ENCODE measurements at places on chromosomes 2 and 18.

DNA sequence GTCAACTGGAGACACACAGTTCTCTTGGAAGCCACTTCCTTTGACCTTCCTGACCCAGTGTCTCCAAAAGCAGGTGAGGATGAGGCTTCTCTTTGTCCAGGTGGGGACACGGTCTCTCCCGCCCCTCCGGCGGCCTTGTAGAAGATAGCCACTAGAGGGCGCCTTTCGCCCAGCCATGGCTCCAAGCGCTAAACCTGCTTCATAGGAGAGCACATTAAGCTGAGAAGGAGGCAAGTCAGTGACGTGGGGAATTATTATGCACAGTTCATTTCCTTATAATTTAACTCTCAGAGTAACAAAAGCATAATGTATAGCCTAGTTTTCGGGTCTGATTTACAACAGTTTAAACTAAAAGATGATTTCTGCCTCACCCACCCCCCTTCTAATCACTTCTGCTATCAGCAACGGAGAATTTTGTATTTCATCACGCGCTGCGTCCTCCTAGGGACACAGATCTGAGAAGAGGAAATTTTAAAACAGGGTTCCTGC is 208.7 kb downstream of the ICOS start:
- no peak for DNase-seq

- no peak for DNase-seq
These were observed 148.0 kb upstream of the SMAD2 start for GRCh38 chr18:48078448-48078847.

DNA sequence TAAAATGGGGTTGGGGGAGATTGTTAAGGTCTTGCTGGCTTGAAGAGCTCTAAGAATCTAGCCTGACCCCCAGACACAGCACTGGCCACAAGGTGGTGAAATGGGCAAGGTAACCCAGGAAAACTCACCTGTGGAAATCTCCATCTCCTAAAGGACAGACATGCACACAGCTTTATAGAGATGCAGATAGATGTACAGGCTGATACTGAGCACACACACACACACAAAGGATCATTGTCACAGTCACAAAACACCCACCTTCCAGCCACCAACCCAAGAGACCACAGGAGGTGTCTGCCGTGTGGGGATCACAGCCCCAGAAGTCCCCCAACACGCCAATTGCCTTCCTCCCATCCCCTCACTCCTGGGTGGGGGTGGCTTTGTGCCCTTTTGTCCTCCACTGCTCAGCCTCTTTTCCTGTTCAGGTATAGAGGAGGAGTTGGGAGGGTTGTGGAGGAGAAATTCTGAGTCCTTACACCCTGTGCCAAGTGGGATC is 3.2 kb upstream of the CYP26B1 start:
- DNase-seq = no peak

DNA sequence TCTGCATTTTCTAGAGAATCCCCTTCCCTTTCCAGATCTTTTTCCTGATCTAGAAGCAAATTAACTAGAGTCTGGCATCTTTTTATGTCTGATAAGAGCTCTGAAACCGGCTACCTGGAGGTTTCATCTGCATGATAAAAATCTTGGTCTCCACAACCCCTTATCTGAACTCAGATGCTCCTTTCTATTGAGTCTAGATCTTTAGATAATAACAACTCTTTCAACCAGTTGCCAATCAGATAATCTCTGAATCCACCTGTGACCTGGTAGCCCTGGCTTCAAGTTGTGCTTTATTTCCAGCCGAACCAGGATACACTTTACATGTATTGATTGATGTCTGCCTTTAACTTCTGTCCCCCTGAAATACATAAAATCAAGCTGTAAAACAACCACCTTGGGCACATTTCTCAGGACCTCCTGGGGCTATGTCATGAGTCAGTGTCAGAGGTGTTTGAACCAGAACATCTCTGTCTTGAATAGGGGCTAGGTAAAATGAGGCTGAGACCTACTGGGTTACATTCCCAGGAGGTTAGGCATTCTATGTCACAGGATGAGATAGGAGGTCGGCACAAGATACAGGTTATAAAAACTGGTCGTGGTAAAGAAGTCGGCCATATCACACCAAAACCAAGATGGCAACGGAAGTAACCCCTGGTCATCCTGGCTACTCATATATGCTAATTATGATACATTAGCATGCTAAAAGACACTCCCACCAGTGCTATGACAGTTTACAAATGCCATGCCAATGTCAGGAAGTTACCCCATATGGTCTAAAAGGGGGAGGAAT is 20.8 kb downstream of the RALBP1 start:
- DNase-seq = no peak

DNA sequence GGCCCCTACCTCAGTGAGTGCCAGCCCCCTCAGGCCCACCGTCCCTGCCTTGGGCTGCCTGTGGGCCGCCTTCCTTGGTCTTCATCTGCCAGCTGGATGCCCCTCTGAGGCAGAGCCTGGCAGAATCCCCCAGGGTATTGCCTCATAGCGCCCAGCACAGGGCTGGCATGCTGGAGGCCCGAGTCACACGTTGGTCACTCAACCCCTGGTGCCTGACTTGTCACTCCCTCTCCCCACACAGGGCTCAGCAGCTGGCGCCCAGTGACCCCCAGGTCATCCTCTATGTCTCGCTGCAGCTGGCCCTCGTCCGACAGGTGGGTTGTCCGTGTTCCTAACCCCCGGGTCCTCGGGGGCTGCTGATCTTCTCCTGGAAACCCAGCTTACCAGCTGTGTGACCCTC is 108.4 kb upstream of the MCFD2 start:
- DNase-seq = no peak

GRCh38 chr2:237418300-237418699 is 4.3 kb upstream of the COL6A3 start:
- DNase-seq = no peak

DNA sequence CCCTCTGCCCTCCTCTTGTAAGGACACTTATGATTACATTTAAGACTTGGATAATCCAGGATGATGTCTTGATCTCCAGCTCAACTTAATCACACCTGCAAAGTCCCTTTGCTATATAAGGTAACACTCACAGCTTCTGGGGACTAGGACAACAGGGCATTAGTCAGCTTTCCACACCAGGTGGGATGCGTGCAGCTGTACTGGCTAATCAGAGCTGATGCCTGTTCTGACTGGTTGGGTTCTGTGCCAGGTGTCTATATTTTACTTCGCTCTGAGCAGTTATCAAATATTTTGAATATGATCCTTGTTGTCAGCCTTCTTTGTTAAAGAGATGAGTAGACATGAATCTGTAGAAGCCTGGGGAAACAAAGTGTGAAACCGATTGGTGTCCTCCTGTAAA is 115.5 kb upstream of the ATP8B1 start:
- no peak for DNase-seq

DNA sequence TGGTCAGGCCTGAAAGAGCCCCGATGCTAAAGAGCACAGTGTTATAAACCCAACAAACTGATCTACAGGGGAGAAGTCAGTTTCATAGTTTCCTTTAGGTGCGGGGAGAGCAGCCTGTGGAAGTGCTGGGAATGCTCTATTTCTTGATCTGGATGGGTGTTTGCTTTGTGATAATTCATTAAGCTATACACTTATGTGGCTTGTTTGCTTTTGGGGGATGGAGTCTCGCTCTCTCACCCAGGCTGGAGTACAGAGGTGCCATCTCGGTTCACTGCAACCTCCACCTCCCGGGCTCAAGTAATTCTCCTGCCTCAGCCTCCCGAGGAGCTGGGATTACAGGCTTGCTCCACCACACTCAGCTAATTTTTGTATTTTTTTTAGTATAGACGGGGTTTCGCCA is 30.1 kb upstream of the CEP68 start:
- no peak for DNase-seq

DNA sequence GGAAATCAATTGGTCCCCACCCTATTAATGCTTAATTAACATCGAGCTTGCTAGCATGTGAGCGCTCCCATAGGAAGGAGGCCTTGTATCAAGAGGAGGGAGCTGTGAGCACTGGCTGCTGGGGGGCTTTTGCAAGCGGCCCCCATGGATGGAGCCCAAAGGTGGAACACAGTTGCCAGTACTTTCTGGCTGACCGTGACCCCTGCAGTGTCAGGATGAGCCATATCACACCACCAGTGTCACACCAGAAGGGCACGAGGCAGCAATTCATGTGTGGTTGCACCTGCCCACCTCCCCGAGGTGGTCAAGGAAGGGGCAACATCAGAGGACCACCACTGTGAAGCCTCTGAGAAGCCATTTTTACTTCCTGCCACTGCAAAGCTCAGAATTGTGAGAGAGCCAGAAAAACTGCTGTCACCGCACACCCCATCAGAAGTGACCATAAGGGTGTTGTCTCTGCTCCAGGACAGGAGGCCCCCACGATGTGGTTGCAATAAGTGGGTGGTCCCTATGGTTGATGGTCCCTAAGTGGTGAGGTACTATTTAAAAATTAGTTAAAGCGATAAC is 99.8 kb upstream of the RAB6C start:
- no peak for DNase-seq

GRCh38 chr2:157473581-157473980 is 29.7 kb upstream of the CYTIP start:
- DNase-seq = no peak

DNA sequence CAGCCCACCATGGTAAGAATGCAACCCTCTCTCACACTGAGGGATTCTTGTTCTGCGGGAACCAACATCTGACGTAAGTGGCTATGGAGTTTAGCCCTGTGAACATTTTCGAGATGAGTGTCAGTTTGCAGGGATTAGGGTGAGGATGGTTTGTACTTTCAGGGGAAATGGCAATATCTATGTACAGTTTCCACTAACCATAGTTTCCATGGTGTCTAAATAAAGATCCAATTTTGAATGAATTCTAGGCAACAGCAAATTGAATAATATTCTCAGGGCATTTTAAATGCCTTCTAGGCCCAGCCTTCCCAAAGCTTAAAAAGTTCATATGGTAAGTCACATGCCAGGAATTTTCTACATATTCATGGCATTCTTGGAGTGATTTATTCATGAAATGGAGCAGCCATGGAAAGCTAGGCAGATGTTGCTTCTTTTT is 105.4 kb upstream of the MMADHC start:
- DNase-seq = no peak

DNA sequence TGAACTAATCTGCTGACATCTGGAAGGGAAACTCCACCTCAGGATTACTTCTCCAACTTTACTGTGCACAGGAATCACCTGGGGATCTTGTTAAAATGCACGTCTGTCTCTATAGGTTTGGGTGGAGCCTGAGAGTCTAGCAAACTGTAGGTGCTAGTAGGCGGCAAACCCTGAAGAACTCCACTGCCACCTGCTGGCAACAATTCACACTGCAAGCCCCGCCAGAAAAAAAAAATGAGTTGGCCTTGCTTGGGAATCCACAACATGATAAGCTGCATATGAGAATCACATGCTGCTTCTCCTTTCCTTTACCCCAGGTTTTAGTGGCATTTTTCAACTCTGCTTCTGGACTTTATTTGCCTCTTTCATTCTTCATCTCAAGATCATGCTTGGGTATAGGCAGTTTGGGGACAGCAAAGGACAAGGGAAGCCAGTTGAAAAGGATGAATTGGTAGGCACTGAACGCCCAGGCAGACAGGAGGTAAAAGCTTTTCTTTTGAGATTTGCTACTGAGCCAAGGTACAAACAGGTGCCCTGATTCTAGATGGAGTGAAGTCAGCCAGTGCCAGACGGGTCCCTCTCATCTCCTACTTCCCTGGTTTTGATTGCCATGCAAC is 88.8 kb downstream of the VIT start:
- DNase-seq = no peak

GRCh38 chr2:188785490-188785889 is 188.7 kb upstream of the COL3A1 start:
- DNase-seq = no peak

- no peak for DNase-seq
These were observed 563.6 kb upstream of the PKDCC start for GRCh38 chr2:41483982-41484857.

DNA sequence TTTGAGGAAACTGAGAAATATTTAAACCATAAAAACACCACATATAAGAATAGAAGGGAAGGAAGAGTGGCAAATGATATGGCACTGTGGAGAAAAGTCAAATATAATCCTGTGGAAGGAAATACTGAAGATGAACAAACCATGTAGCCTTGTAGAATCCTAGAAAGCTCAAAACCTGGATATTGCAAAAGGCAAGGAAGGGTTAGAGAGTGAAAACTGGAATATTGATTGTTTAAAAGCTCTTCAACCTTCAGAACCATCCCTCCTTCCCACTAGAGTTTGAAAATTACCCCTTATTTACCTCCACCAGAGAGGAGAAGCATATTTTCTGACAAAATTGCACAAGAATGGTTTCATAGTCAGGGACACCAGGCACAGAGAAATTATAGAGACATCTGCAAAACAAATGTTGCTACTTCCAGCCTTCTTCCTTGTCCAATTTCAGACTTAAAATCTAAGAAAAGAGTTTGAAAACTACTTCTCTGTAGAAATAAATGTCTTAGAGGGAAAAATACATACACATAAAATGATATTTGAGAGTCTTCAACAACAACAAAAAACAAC is 48.0 kb downstream of the ANTXR1 start:
- no peak for DNase-seq

DNA sequence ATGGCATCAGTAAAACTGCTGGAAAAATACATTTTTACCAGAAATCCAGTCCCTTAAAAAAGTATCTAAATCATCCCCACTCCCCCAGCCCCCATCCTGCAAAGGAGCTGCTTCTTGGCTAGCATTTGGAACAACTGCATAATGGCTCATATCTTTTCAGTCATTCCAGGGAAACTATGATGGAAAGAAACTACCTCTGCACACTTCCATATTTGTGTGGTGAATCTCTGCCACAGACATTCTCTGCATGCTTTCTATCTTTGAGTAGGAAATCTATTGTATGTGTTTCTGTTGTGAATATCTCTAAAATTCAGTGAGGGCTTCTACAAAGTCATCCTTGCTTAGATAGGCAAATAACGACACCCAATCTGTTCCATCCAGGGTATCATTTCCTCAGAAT is 632.3 kb downstream of the LRP1B start:
- DNase-seq = no peak

DNA sequence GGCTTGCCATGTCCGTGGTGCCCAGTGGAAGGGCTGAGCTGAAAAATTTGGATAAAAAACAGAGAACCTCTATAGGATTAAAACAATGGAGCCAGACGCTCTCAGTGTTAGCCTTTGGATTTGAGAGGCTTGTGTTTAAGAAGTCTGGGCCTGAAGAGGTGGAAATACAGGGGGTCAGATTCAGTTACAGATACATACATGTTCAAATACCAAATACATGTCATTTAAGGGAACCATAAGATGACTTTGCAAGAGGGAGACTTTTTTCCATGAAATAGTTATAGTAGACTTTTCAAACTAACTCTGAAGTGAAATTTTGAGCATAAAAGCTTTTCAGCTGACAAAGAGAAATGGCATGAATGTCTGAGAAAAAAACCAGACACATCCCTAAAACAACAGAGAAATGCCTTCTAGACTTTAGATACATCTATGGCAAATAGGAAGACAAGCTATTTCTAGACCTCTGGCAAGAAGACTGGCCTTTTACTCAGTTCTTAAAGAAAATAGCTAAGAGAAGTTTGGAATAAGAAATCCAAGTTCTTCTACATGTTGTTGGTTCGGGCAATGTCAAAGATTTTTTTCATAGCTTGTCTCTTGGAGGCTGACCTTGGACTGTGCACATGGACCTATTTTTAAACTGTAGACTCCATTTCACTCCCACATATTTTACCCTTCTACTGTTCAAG is 112.9 kb downstream of the LTBP1 start:
- no peak for DNase-seq
